NCI-H524 treated with DMSO at 0.1 percent for 48 hours (cell line): ENCODE measurements at places on chromosomes 12 and 14.

DNA sequence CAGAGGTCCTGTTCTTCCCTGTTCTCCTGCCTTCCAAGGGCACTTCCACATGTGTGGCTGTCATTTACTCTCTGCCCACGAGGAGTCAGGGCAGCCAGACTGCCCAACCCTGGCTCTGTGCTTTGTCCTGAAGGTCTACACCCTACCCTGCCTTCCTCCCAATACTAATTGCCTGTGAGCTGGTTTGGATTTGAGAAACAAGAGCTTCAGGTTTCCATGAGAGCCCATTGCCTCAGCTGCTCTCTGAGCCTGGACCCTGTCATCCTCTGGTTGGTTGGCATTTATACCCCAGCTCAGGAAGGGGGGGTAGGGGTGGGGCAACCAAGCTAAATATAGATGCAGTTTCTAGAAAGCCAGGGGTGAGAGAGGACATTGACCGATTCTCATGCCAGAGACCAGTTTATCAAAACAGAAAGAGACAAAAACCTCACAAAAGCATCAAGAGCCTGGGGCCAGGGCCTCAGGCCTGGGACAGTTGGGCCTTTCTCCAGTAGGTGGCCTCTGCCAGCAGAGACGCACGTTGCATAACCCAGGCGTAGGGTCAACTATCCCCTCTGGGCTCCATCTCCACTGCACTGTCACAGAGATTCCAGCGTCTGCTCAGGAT lies 34.5 kb downstream of the VDR start:
- DNase-seq, result no peak

- no peak for DNase-seq
Observed at GRCh38 chr12:70427611-70428010, 61.5 kb downstream of the KCNMB4 start.

- DNase-seq, result no peak
Observed at GRCh38 chr14:71629765-71630492, 302.3 kb upstream of the RGS6 start.

DNA sequence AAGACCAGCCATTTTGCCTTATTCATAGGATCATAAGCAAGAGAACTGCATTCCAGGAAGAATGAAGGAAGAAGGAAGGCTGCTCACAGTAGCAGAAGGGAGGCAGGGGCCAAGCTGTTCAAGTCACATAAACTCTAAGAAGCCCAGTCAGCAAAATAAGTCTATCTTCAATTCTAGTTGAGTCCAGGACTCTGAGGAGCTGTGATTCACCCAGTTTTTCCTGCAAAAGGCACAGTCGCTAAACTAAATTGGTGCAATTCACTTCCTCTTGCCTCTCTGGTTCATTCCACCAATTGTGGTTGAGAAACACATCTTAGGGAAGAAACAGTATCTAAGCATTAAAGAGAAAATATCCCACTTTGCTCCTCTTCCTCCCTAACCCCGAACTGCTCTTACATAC lies 9.8 kb downstream of the ZNF641 start:
- no peak for DNase-seq

DNA sequence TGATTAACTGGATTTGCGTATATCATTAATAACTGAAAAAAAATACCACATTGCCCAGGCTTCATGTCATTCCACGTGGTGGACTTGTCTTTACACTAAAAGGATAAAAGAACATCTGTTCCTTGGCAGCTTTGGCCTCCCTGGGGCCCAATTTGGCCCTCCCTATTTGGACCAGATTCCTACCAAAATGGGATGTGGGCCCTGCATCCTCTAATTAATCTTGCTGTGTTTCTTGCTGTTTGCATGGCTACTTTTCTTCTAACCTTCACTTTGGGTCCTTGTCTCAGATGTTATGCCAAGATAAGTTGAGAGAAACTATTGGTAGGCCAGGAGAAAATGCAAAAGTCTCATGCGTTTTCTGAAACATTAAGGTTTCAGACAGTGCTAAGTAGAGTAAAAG lies 57.5 kb downstream of the PTHLH start:
- peak; percentile 70 for DNase-seq

- DNase-seq, result peak; percentile 63
Observed at GRCh38 chr12:89019439-89020120, 332.7 kb downstream of the DUSP6 start.
